Thoracic aorta (tissue), 2 donors: ENCODE measurements at places on chromosomes 7 and 10.

- DNase-seq, result no peak
Observed at GRCh38 chr7:97204821-97205220, 87.3 kb downstream of the SDHAF3 start.

DNA sequence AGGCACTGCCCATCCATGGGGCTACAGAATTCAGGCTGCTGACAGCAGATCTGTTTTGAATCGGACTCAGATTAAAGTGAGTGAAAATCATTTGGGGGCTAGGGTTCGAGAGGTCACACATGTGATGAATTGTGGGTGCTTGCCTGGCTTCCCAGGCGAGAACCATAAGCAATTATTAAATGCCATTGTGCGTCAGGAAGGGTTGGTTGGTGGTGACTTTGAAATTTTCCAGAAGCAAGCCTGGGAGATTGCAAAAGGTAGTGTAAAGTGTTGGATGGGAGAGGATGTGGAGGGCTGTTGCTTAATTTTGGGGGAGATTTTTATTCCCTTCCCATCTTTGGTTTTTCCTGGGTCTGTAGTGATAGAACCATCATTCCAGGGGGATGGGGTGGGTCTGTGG lies 34.6 kb downstream of the LRMDA start:
- DNase-seq, result no peak

DNA sequence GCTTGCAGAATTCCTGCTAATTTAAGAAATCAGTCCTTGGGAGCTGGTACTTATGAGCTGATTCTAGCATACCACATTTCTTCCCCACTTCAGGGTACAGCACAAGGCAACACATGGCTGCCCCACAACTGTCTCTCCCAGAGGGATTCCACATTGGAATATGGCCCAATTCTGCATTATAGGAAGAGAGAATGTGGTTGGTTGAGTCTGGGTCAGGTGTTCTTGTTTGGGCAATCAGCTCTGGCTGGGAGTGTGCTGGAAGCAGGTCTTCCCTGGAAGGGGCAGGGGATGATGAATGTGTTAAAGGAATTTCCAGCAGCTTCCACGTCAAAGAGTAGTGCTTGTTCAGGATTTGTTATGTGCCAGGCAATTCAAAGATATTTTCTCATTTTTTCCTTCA lies 95.7 kb downstream of the BUB3 start:
- no peak for DNase-seq

- DNase-seq, result no peak
Observed at GRCh38 chr7:128014811-128015210, 16.4 kb downstream of the LRRC4 start.

DNA sequence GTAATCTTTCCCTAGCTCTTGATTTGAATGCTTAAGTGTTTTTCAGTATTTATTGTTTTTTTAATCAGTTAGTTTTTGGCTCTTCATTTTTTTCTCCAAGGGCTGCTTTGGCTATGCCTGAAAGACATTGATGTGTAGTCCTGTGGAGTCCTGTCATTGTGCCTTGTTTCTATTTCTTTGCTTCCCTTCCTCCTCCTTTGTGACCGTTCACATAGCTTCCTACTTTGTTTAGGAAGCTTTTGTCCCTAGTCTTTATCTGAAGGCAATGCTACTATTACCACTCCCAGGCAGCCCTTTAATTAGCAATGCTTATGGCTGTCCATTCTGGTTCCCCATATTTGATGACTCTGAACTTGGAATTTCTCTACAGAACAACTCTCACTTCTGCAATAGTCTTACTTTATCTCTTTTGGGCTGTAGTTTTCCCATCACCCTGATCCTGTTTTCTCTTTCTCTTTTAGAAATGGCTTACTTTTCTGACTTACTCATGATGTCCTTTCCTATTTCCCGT lies 39.9 kb downstream of the ADCYAP1R1 start:
- no peak for DNase-seq

GRCh38 chr7:110448918-110449317 lies 642.0 kb upstream of the LRRN3 start:
- no peak for DNase-seq

DNA sequence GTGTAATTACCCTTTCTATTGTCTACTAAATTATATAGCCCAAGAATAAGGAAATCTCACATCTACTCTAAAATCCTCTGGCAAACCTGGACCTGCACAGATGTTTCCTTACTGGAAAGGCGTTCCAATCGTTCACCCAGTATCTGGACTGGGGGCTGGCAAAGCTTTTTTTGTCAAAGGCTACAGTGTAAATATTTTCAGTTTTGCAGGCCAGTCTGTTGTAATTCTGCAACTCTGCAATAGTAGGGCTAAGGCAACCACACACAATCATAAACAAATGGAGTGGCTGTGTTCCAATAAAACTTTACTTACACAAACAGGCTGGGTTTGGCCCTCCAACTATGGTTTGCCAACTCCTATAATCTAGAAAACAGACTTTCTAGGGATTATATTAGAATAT lies 56.2 kb downstream of the GLI3 start:
- no peak for DNase-seq

DNA sequence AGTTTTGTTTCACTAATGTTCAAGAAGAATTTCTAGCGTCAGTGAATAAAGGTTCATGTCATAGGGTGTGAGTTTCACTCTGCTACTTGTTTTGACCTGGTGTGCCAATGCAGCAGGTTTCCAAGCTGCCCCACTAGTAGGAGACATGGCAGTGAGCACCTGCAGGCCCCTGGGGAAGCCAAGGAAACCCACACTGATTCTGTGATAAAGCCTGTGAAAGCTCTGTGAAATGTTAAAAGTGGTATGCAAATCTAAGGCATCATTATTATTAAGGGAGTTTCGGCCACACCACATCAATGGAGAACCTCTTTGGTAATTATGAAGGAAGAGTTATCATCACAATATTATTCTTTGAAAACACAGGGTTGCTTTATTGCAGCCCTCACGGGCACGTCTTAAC lies 46.4 kb downstream of the ABCB5 start:
- DNase-seq, result no peak

DNA sequence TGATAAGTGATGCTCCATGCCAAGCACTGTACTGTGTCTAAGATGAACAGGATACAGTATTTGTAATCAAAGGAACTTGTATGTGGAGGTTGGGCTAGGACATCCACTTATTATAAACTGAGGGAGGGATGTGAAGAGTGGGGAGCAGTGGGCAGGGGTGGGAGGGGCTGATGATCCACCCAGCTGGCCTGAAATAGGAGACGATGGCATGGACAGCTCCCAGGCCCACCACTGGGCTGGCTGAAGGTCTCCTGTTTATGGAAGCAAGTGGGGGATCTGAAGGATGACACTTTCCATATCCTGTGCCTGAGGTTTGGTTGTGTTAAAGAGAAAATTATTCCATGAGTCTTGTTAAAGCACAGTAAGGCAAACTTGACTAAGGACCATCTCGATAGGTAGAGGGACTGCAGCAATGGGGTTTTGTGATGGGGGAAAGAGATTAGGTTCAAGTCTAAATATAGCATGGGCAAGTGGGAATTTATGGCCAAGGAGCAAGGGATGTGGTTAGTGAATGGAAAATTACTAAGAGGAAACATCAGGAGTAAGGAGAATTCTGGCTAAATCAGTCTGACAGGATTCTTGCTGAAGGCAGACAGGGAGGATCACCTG lies 124.6 kb downstream of the CCNY start:
- DNase-seq, result no peak

DNA sequence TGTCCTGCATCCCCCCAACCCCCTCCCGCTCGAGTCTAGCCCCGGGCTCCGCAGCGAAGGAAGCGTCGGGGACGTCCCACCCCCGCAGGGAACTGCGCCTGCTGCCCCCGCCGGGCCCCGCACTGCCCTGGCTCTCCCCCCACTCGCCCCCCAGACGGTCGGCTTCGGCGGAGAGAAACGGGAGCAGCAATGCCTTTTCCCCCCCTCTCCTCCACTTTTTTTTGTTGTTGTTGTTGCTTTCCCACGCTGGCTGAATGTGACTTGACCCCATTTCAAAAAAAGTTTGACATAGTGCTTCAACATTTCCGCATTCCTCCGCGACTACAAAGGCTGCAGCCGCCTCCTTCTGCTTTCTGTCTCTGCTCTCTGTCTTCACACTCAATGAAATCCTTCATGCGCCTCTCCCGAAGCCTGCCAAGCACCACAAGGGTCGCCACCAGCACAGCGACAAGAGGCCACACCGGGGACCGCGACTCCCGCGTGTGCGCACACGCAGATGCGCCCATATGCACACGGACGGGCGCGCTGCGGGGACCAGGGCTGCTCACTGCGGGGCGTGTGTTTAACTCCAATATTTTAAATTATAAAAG lies 1.0 kb downstream of the CDK6 start:
- no peak for DNase-seq

DNA sequence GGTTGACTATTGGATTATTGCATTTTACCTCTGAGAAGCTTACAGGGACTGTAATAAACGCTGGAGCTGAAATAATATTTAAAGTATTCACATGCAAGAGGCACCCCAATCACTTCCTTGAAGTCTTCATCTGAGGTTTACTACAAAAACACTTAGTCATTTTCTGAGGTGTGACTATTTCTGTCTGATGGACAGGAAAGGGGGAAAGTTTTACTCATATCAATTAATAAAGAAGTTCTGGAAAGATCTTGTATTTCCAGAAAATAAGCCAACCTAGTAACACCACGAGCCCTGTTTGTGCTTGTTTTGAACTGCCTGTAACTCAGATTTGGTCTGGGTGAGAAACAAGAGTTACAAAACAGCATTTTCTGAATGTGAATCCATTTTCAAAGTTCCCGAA lies 63.9 kb upstream of the PRKCQ start:
- DNase-seq, result no peak

DNA sequence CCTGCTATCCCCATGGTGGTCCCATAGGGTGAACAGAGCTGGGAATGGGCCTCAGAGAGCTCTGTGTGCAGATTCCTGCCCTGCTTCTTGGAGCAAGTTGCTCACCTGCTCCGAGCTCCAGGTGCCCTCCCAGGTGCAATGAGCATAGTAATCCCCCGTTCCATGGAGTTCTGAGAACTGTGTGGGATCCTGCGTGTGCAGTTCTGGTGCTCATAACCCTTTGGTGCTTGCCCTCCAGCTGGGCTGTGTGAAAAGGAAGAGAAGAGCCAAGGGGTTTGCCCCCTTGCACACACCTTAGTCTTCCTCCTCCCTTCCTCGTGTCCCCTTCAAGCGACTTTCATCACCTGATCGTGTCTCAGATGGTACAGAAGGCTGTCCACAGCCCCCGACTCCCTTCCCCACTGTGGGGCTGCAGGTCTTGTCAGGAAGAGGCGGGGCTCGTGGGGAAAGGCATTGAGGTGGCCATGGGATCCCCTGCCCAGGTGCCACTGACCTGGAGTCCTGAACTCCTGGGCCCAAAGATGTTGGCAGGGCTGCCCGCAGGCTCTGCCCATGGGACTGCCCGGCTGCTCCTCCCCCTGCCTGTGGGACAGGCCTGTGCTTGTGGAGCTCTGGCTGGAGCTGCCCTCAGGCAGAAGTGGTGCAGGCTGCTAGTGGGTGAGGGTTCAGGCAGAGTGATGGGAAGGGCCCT lies 21.9 kb upstream of the ZNF488 start:
- no peak for DNase-seq

GRCh38 chr10:72295330-72295910 lies 21.7 kb downstream of the DDIT4 start:
- no peak for DNase-seq

DNA sequence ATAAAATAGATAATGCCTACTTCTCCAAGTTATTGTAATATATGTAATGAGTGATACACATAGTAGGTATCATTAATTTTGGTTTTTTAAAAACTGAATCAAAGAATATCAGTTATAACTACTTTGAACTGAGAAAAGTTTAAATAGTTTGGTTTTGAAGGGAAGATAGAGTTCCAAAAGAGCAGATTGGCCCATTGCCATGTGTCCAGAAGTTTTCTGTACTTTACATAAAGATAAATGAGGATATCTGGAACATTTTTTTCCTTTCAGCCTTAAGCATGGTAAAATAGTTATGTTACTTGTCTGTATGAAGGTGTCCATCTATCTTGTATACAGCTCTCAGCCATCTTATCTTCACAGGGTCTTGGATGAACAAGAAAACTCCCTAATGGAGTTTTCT lies 97.9 kb upstream of the MXI1 start:
- DNase-seq, result no peak

DNA sequence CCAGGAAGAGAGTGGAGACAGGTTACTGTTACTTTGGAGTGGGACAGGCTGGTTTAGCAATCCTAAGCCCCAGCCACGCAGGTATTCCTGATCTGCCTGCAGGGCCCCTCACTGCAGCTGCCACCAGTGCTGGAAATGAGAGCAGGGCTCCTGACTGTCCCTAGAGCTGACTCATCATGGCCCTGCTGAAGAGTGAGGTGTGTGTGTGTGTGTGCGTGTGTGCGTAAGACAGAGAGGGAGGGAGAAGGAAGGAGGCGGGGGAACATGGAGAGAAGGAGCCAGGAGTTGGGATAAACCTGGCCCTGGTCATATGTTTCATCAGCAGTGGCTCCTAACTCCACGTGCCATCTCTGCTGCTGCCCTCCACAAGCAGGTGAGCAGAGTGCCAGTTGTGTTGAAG lies 3.6 kb downstream of the FOXI2 start:
- no peak for DNase-seq

DNA sequence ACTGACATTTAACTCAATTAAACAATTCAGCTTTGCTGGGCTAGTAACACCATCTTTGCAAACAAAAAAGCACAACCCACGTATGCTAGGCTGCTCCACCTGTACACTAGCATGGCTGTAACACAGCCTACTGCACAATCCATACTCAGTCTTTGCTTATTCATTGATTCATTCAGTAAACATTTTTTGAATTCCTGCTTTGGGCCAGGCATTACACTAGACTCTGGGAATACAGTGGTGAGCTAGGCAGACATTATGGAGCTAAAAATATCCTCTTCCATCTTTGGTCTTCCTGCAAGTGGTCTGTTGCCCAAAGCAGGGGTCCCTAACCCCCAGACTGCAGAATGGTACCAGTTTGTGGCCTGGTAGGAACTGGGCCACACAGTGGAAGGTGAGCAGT lies 9.9 kb downstream of the CNNM1 start:
- DNase-seq, result no peak

- DNase-seq, result no peak
Observed at GRCh38 chr10:133150656-133151055, 9.4 kb upstream of the KNDC1 start.

DNA sequence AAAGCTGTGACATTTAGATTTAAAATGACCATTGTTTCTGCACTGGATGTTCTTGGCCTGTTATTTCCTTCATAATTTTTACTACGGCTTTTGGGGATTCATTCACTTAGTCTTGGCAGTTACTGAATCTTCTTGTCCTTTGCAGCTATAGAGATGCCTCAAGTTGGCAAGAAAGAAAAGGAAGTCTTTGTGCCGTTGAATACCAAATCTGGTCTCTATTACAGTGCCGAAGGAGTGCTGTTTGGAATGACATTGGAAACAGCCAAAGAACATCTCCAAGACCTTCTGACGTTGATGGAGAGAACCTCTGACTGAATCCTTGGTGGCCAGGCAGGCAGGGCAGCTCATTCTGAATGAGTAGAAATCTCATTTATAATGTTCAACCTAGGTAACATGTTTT lies 54.3 kb upstream of the NRP1 start:
- no peak for DNase-seq

- no peak for DNase-seq
Observed at GRCh38 chr10:64091897-64092296, 570.7 kb downstream of the REEP3 start.

- no peak for DNase-seq
Observed at GRCh38 chr10:33571616-33572015, 237.1 kb upstream of the NRP1 start.

- no peak for DNase-seq
Observed at GRCh38 chr7:69878015-69878414, 279.7 kb downstream of the AUTS2 start.
